ENCODE measurements at places on chromosomes 7 and 10.

- no peak for DNase-seq
Observed at GRCh38 chr10:29712108-29712507, 77.3 kb upstream of the SVIL start.

- no peak for DNase-seq
Observed at GRCh38 chr7:156459582-156459981, 181.0 kb upstream of the RNF32 start.

DNA sequence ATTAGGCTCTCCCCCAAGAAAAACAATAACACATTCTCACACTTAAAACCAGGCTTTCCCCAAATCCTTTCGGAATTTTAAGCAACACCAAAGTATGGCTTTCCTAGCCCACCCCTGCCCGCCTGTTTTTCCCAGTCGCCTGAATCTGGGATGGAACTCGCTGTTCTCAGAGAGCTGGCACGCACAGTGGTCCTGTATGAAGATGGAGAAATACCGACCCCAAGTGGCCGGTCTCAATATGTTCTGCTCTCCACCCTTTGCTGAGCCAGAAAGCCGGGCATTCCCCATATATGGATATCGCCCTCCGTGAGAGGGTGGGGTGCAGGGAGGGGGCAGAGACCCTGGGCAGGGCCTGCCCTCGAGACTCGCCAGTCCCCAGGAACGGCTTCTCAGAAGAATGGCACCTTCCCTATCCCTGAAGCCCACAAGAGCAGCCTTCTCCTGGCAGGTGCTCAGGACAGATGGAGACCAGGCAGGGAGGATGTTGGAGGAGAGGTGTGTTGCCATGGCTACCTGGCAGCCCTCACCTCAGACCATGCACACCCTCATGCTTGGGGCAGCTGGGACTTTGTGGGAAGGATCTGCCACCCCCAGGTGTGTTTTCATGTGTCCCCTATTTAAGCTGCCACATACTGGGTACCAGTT, 3.4 kb downstream of the TACR2 start:
- DNase-seq, result no peak

GRCh38 chr10:129851941-129852640, 112.0 kb downstream of the EBF3 start:
- no peak for DNase-seq

DNA sequence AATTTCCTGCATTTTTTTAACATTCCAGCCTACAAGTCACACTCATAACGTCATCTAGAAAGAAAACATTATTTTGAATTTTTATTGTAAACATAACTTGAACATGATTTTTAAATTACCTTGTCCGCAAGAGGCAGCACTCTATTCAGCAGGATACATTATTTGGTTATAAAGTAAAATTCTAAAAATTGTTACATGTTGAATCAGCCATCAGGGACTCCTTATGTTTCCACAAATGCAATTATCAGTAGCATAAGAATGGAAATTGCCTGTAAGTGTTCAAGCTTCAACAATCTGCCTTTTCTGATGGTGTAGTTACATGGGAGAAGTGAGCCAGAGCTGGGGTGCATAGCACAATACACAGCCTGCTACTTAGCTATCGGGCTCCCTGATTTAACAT, 97.5 kb downstream of the ZNF365 start:
- no peak for DNase-seq

DNA sequence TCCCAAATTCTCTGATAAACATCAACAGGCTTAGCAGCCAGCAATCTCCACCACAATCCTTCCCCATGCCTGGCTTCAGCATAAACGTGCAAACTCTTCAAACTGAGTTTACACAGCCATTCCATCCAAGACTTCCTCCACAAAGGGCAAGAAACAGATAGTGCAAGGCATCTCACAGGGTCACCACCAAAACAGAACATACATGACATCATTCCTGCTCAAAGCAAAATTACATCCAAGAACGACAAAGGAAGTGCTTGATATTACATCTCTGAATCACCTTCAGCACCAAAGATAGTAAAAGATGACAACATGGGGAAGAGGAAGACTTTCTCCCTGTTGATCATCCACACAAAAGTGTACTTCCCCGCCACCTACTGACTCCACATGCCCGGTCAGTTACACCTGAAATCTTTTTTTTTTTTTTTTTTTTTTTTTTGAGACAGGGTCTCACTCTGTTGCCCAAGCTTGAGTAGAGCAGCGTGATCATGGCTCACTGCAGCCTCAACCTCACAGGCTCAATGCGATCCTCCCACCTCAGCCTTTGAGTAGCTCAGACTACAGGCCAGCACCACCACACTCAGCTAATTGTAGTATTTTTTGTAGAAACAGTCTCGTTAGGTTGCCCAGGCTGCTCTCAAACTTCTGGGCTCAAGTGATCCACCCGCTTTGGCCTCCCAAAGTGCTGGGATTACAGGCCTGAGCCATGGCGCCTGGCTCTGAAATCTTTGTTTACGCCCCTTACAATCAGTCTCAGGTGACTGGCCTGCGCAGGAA, 127.5 kb downstream of the PARD3 start:
- DNase-seq, result no peak

- no peak for DNase-seq
Observed at GRCh38 chr7:158699341-158699740, 5.3 kb downstream of the NCAPG2 start.

DNA sequence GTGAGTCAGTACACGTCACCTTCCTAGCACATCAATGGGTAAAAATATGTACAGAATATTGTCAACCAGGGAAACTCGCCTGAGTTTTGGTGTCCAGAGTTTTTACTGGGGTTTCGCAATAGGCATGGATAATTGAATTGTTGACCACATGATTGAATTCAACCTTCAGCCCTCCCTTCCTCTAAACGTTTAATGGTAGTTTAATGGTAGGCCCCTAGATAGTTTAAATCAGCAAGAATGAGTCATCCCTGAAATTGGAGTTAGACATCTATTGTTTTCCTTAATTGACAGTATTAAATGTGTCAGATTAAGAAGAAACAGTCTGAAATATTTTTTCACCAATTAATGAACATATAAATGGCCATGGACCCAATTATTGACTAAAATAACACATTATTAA, 57.8 kb upstream of the CACNA2D1 start:
- DNase-seq, result no peak

DNA sequence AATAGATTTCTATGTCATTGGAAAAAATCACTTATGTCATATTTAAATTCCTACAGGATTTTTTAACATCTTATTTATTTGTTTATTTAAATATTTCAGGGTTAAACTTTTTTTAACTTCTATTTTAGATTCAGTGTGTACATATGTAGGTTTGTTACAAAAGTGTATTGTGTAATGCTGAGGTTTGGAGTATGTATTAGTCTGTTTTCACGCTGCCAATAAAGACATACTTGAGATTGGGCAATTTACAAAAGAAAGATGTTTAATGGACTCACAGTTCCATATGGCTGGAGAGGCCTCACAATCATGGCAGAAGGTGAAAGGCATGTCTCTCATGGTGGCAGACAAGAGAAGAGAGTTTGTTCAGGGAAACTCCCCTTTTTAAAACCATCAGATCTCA, 65.4 kb downstream of the MGAM2 start:
- no peak for DNase-seq

GRCh38 chr10:101310529-101311184, 43.3 kb upstream of the BTRC start:
- no peak for DNase-seq

DNA sequence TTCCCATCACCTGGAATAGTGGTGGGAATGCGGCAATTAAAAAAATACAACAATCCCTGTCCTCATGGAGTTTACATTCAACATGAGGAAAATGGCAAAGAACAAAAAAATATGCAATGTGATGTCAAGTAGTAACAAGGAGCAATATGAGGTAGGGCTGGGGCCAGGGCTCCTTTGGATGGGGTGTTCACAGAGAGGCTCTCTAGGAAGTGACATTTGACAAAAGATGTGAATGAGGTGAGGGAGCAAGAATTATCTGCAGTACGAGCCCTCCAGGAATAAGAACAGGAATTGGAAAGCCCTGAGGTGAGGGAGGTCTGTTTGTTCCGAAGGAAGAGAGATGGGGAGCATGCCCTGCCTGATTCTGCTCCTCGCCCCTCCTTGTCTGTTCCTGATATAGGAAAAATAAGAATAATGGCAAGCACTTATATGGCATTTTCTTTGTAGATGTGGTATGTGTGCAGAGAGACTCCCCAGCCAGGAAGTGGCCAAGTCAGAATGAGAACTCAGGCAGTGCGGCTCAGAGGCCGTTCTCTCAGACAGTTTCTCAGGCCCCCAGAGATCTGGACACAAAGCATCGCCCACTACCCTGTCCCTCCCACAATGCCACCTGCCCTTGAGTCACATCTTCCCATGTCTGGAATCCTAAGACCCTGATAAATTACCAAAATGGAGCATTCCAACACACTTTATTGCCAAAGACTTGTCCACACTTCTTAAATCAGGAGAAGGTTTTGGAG, 105.6 kb downstream of the APBB1IP start:
- DNase-seq, result no peak

GRCh38 chr10:94042834-94043175, 49.1 kb downstream of the PLCE1 start:
- DNase-seq, result no peak

DNA sequence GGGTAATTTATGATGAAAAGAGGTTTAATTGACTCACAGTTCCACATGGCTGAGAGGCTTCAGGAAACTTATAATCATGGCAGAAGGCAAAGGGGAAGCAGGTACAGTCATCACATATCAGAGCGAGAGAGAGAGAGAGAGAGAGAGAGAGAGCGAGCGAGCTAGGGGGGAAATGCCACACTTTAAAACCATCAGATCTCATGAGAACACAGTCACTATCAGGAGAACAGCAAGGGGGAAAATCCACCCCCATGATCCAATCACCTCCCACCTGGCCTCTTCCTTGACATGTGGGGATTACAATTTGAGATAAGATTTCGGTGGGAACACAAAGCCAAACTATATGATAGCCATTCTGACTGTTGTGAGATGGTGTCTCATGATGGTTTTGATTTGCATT, 576.3 kb downstream of the GFRA1 start:
- DNase-seq, result no peak

- DNase-seq, result no peak
Observed at GRCh38 chr7:42672339-42672999, 239.4 kb downstream of the C7orf25 start.

- peak; percentile 56 for DNase-seq
Observed at GRCh38 chr7:97104719-97105238, 12.7 kb upstream of the SDHAF3 start.

- DNase-seq, result no peak
Observed at GRCh38 chr7:150361807-150362621, 6.6 kb upstream of the REPIN1 start.

DNA sequence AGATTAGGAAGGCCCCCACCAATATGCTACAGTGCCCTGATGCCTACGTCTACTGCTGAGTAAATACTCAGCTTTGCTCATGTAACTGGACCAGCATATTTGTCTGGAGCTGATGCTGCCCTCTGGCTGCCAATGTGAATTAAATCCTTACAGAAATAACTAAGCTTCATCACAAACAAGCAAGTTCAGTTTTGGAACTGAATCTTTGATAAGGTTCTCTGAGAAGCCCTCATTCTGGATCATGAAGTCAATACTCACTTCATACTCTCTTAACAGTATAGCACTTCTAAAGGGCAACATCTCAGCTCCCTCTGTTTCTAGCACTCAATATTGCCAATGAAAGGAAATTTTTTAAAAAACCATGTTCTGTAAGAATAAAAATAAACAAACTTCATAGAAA, 246.7 kb downstream of the ETV1 start:
- no peak for DNase-seq

- no peak for DNase-seq
Observed at GRCh38 chr7:52283335-52283734, 752.1 kb upstream of the POM121L12 start.

GRCh38 chr10:11437391-11438142, 173.9 kb downstream of the USP6NL start:
- DNase-seq, result no peak

DNA sequence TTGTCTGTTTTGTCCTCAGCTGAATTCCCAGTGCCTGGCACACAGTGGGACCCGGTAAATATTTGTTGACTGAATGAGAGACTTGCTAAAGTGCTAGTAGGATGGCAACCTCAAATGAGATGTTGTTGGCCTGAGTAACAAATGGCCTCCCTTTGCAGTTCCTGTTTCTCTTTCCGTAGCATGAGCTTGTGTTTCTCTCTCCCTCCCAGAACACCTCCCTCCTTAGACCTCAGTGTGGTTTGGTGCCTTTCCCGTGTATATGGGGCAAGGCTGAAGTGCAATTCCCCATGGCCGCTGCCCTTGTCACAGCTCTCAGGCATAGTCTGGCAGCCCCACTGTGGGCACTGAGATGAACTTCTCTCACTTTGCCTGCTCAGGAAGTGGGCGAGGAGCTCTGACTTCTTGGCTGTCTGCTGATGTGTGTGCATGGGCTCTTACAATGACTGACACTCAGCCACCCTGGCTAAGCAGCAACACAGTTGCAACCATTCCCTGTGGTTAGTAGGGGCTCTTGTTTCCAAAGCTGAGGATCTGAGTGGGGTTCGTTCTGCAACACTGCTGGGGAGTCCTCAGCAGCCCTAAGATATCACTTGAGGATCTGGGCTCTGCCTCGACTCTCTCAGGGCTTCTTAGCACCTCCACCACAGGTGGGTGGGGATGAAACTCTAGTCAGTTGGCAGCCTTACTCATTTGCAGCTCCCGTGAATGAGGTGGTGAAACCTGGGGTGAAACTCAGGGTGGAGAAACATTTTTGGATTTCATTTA, 136.1 kb downstream of the ICA1 start:
- peak; percentile 59 for DNase-seq

GRCh38 chr10:26746061-26746460, 48.6 kb downstream of the PDSS1 start:
- no peak for DNase-seq

DNA sequence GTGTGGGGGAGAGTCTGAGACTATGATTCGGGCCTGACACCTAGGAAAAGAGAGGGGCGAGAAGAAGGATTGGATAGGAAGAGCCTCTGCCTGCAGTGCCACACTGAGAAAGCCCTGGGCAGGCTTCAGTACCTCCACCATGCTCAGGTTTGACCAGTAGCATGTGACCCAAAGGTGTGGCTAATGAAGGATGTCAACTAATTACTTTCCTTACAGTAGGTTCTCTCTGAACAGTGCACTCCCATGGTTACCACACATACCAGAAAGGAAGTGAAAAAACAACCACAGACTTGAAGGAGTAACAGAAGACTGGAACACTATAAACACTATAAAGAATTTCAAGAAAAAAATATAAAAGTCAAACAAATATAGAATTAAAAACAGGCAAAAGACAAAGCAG, 46.2 kb downstream of the SEM1 start:
- DNase-seq, result no peak

DNA sequence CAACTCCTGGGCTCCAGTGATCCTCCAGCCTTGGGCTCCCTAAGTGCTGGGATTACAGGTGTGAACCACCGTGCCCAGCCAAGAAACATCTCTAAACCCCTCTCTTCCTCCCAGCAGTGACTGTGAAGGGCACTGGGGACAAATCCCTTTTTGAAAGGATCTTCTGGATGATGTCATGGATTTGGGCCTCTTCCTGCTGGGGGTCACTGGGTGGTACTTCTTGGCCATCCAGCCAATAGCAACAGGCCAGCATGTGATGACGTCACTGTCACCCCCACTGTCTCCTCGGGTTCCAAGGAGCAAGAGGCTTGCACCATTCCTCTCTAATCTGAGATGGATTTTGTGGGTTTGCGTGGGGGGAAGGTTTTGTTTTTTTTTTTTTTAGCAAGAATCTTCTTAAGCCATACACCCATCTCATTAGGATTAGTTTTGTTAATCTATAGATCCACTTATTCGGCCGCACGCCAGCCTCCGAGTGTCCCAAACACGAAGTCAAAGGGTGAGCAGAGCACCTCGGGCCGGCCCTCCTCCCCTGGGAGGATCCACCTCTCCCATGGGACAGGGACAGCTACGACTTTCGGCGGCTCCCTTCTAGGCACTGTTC, 29.4 kb upstream of the TNRC18 start:
- DNase-seq, result no peak

GRCh38 chr7:123916240-123916724, 8.8 kb upstream of the SPAM1 start:
- DNase-seq, result no peak
